Myocyte (in vitro differentiated cells): ENCODE measurements at places on chromosomes 5 and 9.
A peak's percentile ranks its signal among the peaks of the same experiment; 100 is the strongest.

GRCh38 chr5:36683821-36684434 is 77.5 kb downstream of the SLC1A3 start:
- DNase-seq, result peak; percentile 93

DNA sequence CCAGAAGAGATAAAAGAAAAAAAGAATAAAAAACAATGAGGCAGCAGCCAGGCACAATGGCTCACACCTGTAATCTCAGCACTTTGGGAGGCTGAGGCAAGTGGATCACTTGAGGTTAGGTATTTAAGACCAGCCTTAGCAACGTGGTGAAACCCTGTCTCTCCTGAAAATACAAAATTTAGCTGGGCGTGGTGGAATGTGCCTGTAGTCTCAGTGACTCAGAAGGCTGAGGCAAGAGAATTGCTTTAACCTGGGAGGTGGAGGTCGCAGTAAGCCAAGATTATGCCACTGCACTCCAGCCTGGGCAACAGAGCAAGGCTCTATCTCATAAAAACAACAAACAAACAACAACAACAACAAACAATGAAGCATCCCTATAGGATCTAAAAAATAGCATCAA is 121.5 kb downstream of the HMHB1 start:
- no peak for DNase-seq

DNA sequence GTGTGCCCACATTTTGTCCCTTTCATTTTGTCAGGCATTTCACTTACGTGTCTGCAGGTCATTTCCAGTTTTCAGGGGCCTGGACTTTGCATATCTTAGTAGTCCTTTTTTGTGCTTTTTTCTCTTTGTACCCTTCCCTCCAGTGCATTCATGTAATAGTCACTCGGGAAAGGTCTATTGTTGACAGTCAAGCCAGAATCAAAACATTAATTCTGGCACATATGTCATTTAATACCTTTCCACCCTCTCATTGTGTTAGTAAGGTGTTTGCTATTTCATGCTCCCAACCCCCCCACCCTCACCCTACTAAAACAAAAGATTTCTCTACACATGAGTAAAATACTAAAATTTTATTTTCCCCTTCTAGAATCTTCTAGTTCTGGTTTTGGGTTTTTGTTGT is 42.7 kb downstream of the UGCG start:
- DNase-seq, result no peak

DNA sequence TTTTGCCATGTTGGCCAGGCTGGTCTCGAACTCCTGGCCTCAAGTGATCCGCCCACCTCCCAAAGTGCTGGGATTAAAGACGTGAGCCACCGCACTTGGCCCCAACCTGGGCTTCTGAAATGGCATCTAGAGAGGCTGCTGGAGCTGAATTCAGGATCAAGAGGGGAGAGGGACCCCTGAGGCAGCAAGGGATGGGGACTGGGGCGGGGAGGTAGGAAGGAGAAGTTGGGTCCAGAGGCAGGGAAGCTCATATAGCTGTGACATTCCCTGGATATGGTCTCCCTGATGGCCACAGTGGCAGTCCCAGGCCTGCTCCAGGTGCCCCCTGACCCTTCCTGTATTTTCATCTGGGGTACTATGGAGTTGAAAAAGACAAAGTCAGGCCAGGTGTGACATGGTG is 12.1 kb downstream of the REEP2 start:
- no peak for DNase-seq

DNA sequence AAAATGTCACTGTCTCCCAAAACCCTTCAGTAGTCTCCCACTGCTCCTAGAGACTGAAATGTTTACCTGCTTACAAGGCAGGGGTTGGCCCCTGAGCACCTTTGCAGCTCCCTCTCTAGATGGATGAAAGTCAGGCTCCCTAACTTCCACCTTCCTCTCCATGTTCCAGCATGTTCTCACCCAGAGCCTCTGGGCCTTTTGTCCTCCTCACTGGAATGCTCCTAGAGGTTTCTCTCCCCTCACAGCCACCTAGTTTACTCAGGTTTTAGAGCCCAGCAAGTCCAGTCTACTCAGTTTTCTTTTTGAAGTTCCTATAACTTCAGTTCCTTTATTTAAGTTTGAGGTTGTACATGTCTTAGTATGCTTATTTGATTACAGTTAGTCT is 815 bp upstream of the URM1 start:
- DNase-seq, result no peak

DNA sequence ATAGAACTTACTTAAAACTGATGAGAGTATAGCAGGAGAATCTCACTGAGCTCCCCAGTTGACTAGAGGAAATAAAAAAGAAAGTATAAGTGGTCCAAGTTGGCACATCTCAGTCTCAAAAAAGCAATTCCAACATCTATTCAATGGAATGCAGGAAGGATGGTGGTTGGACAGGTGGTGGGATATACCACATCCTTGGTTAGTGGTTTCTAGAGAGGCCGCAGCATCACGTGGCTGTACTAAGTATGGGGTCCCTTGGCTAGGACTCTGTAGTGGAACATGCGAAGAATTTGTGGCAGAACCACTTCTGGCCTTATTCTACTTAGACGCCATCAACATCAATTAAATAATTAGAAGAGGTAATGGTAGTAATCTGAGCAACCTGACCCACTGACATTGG is 232.4 kb downstream of the SAXO1 start:
- peak; percentile 96 for DNase-seq

DNA sequence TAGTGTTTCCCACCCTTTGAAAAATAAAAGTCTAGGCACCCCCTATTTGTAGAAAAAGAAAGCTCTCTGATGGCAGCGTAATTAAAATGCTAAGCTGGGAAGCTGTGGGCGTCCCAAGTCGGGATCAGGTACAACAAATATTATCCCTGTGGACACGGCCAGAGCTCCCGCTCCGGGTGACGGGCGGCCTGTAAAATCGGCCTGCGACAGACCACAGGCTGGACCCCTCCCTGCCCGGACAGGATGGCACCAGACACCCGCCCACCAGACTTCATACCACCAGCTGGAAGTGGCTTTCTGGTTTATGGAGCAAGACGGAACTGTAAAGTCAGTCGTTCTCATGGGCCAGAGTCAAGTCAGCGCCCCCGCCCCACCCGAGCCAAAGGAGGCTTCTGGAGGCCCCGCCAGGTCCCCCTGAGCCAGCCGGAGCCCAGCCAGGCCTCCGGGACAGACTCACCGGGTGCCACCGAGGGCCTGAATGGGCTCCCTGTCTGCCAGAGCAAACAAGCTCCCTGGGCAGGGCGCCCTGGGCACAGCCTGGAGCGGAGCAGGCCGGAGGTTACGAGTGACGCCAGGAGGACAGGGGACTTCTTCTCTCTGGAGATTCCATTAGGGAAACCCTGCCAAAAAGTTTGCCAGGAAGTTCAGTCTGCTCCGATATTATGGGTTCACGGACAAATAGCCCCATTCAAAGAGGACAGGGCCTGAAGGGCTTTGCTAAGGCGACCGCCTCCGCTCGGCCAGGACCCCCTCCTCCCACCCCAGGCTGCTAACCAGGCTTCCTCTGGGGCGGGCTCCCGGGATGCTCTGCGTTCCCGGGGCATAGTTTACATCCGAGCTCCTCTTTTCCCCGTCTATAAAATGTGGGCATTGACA is 173.7 kb downstream of the ERCC6L2 start:
- DNase-seq, result no peak
